Epithelial cell of esophagus (primary cell): ENCODE measurements at places on chromosomes 6 and 20.

GRCh38 chr6:37867756-37868446 lies 48.4 kb downstream of the ZFAND3 start:
- DNase-seq: no peak

DNA sequence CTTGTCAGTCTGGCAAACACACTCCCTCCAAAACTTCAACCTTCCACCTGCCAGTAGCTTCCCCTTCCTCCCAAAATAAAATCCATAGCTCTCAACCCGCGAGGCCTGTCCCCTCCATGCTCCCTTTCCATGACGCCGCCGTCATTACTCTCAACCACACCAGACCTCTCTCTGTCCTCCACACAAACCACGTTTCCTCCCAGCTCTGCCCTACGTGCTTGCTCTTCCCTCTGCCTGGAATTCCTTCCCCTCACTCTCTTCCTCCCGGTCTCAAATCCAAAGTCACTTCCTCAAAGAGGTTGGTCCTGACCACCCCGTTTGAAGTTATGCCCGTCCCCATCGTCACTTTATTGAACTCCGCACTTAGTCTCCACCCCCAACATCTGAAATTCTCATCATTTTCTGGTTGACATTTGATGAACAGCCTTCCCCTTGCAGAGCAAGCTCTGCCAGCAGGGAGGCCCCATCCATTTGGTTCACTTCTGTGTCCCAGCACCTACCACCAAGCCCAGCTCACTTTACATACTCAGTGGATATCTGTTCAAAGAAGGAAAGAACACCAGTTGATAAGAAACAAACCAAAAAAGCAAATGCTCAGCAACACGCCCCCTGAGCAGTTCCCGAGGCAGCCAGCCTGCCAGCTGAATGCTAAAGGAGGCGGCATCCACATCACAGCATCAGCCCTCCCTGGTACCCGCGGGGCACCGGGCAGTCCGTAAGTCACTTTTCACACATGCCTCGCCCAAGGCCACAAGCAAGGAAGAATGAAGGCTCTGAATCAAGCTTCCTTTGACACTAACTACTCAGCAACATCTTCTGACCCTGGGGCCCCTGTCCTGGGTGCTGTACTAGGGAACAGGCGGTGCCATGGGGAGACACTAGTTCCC lies 125.0 kb downstream of the NFATC2 start:
- no peak for DNase-seq

DNA sequence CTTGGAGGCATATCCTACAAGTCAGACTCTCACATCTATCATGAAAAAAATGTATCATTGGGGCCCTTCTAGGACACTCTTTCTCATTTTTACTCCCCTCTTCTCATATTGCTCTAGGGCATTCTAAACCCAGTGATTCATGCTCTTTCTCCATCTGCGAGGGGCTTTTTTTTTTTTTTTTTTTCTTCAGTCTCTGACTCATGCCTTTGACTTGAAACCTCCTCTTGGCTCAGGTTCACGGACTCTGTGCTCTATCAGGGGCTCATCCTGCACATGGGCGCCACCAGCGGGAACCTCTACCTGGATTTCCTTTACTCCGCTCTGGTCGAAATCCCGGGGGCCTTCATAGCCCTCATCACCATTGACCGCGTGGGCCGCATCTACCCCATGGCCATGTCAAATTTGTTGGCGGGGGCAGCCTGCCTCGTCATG lies 17.8 kb downstream of the SLC22A1 start:
- peak; percentile 75 for DNase-seq

DNA sequence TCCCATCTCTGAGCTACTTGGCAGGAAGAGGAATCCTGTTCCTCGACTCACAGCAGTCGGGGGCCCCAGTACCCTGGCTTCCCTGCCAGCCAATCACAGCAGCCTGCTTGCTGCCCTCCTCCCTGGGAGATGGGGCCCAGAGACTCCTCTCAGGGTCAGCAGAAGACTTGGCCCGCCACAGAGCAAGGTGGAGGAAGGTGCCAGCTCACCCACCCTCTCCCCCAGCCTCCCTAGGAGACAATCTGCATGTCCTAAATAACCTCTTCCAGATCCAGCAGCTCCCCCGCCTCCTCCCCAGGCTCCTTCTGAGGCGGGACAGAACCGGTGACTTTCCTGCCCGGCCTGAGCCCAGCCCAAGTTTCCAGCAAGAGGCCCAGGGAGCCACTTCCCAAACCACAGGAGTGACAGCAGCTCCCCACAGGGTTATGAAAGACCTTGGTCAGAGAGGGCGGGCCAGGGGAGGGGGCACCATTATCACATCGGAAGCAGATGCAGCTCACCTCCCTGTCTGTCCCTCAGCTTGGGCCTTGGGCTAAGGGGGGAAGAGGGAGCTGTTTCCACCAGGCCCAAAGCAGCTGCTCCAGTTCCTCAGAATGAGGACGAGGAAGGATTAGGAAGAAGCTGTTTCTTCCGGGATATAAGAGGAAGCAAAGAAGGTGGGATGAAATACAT lies 2.3 kb downstream of the CCND3 start:
- DNase-seq: no peak

DNA sequence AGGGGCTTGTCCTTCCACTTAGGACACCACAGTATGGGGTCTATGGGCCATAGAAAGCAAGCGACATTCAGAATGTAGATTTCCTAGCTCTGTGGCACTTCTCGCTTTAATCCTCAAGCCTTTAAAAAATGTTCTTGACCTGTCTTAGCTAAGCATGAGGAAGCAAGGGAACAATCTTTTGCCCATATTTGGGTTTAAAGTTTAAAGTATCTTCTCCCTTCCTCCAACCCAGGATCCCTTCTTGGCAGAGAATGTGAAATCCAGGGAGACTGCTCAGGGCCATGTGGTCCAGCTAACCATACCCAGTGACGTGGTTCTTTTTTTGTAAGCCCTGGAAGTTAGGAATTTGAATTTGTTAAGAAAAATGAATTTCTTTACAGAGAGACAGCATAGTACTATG lies 289.9 kb downstream of the BTBD9 start:
- DNase-seq: no peak

GRCh38 chr6:118565311-118565960 lies 17.3 kb downstream of the PLN start:
- DNase-seq: peak; percentile 65

DNA sequence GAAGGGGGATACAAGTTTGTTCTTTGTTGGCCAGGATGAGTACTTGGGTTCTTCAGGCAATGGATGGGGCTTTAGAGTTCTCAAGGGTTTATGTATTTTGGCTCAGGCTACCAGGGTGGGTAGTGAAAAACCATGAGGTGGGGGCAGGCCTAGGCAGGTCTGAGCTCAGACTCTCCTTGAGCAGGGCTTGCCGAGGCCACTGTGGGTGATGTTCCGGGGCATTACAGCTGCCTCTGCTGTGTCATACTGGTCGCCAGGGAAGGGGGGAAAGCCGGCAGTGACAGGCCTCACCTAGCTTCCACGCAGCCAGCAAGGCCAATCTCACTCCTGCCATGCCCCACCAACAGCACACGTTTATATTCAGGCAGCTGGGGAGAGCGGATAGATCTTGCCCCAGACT lies 79.6 kb downstream of the BCKDHB start:
- DNase-seq: peak; percentile 33

DNA sequence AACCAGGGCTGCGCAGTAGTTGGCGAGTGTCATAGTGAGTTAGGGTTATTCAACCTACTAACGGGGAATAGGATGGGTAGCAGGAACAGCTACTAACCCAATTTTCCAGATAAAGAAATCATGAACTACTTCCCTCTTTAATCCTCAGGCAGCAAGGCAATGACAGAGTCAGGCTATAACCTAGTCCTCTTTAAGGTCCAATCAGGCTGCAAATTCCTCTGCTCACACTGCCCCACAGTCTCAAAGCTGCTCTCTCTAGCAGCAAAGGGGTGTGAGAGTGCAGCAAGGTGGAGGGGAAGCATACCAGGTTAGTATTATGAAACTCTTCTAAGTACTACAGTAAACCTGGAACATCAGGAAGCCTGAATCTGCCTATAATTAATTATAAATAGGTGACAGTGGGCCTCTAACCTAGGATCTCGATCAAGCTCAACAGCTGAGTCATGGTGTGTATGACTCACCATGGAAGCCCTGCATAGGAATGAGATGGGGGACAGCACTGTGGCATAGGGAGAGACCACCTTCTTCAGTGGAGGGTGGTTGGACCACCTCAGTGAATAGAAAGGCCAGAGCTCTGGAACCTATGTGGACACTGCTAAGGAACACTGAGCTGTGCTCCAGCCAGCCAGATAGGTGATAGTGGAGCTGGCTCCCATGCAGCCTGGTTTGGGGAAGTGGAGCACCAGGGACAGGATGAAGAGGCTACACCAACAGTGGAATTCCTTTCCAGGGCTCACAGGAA lies 7.9 kb downstream of the PEX6 start:
- DNase-seq: peak; percentile 42

- no peak for DNase-seq
These were observed 5.8 kb downstream of the TUBB start for GRCh38 chr6:30725713-30726505.

- peak; percentile 59 for DNase-seq
These were observed 34.1 kb downstream of the SERPINB1 start for GRCh38 chr6:2807342-2808090.

DNA sequence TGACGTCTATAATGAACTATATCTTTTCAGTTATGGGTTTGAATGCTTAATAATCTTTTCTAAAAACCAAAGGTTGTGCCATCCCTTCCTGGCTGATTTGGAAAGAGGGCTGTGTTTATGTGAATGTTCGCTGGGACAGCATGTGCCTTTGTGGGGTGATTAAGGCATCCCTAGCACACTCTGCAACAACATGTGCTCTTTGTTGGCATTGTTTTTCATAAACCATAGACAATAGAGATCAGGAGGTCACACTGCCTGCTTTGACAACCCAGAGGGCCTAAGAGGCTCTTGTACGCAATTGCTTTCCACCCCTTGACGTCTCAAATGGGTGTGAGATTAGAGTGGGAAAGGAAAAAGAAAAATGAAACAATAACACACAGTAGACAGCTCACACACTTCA lies 116.0 kb downstream of the LRRC1 start:
- DNase-seq: no peak

DNA sequence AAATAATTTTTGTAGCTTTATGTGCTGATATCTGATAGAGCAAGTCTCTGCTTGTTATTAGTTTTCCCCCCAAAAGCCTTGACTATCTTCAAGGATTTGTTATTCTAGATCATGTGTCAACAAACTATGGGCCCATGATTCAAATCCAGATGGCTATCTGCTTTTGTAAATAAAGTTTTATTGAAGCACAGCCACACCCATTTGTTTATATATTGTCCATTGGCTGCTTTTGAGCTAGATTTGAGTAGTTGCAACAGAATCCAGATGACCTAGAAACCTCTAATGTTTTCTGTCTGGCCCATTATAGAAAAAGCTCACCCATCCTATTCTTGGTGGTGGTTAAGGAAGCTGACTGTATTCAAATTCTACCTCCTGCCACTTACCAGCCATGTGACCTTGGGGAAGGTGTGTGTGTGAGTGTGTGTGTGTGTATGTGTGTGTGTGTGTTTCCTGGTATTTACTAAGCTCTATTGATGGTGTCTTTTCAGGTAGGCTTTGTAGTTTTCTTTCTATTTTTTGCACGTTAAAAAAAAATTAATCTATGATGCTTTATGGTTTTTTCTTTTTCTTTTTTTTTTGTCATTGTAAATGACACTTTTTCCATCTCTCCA lies 1.3 kb upstream of the GTSF1L start:
- DNase-seq: no peak

GRCh38 chr20:49351775-49352174 lies 73.9 kb upstream of the ZNFX1 start:
- no peak for DNase-seq

DNA sequence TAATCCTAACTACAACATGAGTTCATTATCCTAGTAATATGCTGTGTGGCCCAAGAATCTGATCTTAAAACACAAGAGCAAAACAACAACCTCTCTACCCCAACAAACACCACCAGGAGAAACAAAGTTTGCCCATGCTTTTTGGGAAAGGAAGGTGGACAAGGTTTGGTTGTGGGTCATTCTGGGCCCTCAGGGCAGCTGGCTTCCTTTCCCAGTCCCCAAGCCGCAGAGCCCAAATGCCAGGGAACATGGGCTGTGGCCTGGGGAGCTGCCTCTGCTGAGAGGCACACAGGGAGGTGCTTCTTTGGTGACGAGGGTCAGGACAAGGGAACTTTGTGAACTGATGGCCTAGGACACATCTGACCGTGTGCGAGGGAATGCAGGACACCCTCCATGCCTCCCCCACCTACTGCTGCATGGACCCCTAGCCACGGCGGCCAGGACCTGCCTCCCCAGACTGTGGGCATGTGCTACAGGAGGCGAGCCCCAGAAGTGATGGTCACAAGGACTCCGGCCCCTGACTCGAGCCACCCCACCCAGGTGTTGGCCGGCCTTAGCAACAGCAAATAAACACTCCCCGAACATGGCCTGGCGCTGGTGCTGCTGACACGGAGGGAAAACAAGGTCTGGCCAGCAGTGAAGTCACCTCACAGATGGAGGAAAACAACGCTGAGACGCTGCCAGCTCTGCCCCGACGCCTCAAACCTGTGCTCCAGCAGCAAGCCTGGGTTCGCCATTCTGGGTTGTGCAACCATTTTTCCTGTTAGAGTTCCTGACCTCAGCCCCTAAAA lies 55.6 kb downstream of the RRBP1 start:
- DNase-seq: no peak

DNA sequence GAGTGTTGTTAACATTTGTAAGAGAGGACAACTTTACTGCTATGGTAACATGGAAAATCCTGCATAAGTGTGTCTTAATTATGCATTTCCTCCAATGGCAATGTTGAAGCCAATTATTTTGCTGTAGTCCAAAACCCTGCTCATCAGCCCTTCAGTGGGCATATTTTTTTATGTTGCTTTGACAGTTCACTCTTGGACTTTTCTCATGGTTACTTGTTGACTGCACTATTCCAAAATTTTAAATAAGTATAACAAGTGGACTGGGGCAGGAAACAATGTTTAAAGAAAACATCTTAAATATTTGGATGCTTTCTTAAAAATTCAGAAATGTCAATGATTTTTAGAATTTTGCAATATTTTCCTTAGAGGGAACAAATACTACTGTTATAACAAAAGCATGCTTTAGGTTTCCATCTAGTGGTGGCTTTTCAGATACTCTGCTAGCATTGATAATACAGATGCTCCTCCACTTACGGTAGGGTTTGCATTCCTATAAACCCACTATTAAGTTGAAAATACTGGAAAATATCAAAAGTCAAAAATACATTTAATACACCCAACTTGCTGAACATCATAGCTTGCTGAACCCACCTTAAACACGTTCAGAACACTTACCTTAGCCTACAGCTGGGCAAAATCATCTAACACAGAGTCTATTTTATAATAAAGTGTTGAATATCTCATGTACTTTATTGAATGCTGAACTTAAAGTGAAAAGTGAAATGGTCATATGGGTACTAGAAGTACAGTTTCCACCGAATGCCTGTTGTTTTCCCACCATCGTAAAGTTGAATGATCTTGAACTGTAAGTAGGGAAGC lies 86.4 kb downstream of the ADGRG6 start:
- peak; percentile 64 for DNase-seq
